Thyroid gland (tissue), 4 donors: ENCODE measurements at places on chromosomes 5 and 9. TPM values are rescaled to one million over a fixed set of nuclear protein-coding genes. Genes with fewer than 3 reads are reported as not detected.

The PSIP1 gene
- total RNA-seq, result 57.0 TPM

The SLC22A4 gene
- total RNA-seq, result not detected

The LAMC3 gene
- 11.1 TPM for total RNA-seq

The HAND1 gene
- total RNA-seq, result not detected

The TNFAIP8 gene
- 15.7 TPM for total RNA-seq

The NINJ1 gene
- total RNA-seq, result 152 TPM

The PFN3 gene
- total RNA-seq, result not detected

DNA sequence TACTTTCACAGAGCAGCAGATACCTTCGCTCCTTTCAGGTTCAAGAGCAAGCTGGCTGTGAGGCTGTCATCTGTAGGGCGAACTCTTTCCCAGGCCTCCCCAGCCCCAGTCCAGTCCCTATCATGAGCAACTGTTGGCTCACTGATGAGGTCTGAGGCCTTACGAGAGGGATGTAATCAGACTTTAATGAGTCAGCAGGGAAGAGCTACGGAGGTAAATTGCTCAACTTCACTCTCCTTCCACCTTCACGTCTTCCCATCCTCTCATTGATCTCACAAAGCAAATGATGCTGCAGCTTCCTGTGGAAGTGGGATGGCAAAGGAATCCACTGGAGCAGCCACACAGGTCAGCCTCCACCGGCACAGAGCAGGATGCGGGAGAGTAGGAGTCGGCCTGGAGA is 130.7 kb upstream of the TBCA start:
- H3K36me3 ChIP-seq, result no peaks in the 10 kb centered on the region
- DNase-seq, result no peak
- no peaks in the 10 kb centered on the region for H3K27me3 ChIP-seq
- H3K27ac ChIP-seq, result no peak overlapping the region
- no peaks in the 10 kb centered on the region for H3K4me1 ChIP-seq

DNA sequence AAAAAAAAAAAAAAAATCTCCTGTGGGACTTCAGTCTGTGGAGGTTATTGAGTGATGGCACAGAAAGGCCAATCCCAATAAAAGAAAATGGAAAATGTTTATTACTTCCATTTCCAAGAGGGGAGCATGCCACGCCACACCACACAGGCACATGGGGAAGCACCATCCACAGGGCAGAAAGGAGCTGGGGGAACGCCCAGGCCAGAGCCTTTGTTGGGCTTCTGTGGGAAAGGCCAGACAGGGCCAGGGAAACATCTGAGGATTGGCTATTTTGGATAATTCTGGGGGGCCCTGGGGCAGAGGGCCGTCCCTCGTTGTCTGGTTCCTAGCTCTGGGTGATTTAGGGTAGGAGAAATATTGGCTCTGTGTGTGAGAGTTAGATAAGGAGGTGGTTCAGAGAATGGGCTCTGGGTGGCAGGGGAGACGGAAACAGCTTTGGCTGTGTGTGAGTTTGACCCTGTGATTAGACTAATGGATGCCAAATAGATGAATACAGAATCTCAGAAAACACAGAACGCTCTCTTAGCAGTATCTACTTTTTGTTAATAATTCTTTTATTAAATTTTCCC is 49.0 kb upstream of the ABL1 start:
- no peak overlapping the region for H3K4me3 ChIP-seq
- H3K27ac ChIP-seq, result no peak overlapping the region
- H3K27me3 ChIP-seq, result no peaks in the 10 kb centered on the region
- no peak for DNase-seq
- no peaks in the 10 kb centered on the region for H3K36me3 ChIP-seq

- H3K36me3 ChIP-seq, result no peaks in the 10 kb centered on the region
- H3K27ac ChIP-seq, result no peak overlapping the region
- H3K4me3 ChIP-seq, result no peak overlapping the region
- peak; percentile 58 for DNase-seq
Measured at GRCh38 chr9:124551472-124552272, 44.5 kb upstream of the NR5A1 start.

GRCh38 chr5:158755986-158756385 is 343.7 kb downstream of the EBF1 start:
- H3K4me3 ChIP-seq, result no peak overlapping the region
- no peaks in the 10 kb centered on the region for H3K4me1 ChIP-seq
- no peak for DNase-seq
- H3K27me3 ChIP-seq, result no peaks in the 10 kb centered on the region
- no peaks in the 10 kb centered on the region for H3K36me3 ChIP-seq

DNA sequence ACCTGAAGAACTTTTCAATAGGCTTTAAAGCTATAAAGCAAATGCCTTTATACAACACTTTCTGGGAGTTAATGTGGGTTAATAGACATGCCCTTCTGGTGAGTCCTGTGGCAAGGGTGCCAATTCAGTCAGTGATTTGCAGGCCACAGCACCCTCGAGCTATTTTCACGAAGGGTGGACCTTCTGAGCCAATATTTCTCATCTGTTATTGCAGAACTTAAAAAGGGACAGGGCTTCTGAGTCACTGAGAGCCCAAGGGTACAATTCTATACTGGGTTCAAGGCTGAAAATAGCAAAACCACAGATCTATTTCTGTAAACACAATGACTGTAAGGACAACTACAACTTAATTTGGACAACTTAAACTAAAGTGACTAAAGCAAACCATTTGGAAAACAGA is 92.8 kb downstream of the GABRG2 start:
- no peak overlapping the region for H3K27ac ChIP-seq
- H3K36me3 ChIP-seq, result no peaks in the 10 kb centered on the region
- no peak for DNase-seq
- no peaks in the 10 kb centered on the region for H3K4me1 ChIP-seq
- H3K27me3 ChIP-seq, result no peaks in the 10 kb centered on the region

GRCh38 chr5:145495741-145496140 is 339.4 kb downstream of the PRELID2 start:
- DNase-seq, result no peak
- no peak overlapping the region for H3K27ac ChIP-seq
- H3K4me3 ChIP-seq, result no peak overlapping the region
- H3K36me3 ChIP-seq, result no peaks in the 10 kb centered on the region

DNA sequence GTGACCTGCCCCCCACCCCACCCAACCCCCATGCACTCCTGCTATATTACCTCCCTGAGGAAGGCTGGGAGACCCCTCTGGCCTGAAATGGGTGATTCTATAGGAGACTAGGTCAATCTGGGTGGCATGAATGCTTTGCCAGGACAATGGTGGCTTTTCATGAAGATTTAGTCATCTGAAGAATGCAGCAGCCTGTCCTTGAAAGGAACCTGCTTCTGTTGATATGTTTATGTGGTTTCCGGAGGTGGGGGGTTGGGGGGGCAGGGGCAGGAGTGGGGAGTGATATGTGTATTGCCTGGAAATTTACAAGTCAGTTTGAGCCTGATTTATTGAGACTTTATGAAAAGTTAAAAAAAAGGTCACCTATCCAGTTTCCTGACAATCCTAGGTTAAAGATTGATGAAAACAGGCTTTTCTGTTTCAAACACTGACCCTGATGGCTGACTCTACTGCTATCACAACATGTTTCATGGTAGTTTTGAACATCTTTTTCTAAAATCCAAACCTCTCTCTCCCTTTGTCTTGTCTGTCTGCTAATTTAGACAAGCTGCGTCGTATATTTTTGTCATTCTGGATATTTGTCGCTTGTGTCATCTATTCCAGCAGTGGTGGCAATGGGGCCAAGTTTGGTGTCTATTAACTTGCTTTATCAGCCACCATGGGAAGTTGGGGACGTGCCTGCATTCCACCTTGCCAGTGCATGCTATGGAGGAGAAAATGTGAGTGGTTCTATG is 153.7 kb upstream of the EGFLAM start:
- H3K4me1 ChIP-seq, result no peaks in the 10 kb centered on the region
- no peak for DNase-seq
- H3K36me3 ChIP-seq, result no peaks in the 10 kb centered on the region
- no peak overlapping the region for H3K27ac ChIP-seq

- peak within 1 kb of the TSS; percentile 79 for H3K4me3 ChIP-seq
- peaks cover 9% of the 10 kb centered on the region for H3K4me1 ChIP-seq
- DNase-seq, result peak; percentile 83
- no peaks in the 10 kb centered on the region for H3K27me3 ChIP-seq
- peak within 1 kb of the TSS; percentile 51 for H3K27ac ChIP-seq
- H3K36me3 ChIP-seq, result no peaks in the 10 kb centered on the region
Measured at GRCh38 chr9:128702445-128702948, at the start of gene PKN3. Gene PKN3, plus strand, starts transcription at chr9:128702503. Its CDS starts 413 bp downstream, at chr9:128702916.

DNA sequence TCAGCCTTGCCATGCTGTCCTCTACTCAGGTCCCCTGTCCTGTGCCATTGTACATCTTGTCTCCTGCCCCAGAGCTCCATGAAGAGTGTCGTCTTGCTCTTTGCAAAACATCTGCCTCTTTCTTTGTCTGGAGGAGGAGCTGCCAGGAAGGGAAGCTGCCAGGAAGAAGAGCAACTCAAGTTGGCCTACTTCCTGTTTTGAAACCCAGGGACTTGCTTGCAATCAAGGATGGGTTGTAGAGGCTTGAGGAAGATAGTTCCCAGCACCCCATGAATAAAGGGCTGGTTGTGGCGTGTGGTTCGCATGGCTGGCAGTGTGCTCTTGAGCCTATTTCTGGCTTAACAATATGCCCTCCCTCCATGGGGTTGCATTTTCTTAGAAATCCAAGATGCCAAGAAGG is 53.0 kb upstream of the CPEB4 start:
- H3K36me3 ChIP-seq, result no peaks in the 10 kb centered on the region
- no peaks in the 10 kb centered on the region for H3K27me3 ChIP-seq
- H3K27ac ChIP-seq, result peak overlapping the region; percentile 27
- H3K4me1 ChIP-seq, result peaks cover 12% of the 10 kb centered on the region
- no peak overlapping the region for H3K4me3 ChIP-seq

DNA sequence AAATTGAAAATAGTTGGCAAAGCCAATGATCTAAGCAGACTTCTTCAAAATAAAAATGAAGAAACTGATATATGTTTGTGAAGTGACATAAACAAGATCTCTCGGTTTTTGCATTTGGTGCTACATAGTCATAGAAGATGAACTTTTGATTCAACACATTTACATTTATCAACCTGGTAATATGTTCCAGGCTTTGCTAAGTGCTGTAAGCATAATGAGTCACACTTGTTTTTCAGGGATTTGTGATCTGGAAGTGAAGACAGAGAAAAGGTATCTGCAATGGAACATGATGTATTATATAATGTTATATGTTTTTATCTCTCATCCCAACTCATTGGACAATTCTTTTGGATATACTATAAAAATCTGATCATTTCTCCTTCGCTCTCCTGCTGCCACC is 801.4 kb downstream of the BRINP1 start:
- no peaks in the 10 kb centered on the region for H3K4me1 ChIP-seq
- H3K27me3 ChIP-seq, result no peaks in the 10 kb centered on the region
- H3K36me3 ChIP-seq, result no peaks in the 10 kb centered on the region

DNA sequence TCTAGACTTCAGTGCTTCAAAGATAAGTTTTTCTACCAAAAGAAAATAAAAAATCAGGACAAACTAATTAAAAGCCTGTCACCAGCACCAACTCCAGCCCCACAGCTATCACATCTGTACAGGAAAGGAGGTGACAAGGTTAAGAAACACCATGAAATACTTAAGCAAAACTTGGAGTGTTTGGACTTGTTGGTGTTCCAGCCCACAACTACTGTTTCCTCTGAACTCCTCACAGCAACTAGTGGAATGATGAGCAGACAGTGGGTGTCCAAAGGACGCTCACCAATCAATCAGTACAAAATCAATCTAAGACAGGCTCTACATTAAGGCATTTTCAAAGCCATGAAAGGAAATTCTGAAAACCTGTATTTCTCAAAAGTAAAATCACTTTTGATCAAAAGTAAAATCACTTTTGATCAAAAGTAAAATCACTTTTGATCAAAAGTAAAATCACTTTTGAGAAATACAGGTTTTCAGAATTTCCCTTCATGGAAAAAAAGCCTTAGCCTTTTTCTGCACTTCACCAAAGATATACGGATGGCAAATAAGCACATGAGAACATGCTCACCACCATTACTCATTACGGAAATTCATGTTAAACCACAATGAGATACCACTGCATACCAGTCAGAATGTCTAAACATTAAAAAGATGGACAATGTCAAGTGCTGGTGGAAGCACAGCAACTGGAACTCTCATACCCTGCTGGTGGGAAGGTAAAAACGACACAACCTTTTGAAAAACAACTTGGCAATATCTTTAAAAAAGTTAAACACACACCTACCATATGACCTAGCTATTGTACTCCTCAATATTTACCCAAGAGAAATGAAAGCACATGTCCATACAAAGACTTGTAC is 79.7 kb downstream of the MED27 start:
- no peak for DNase-seq
- H3K4me3 ChIP-seq, result no peak overlapping the region
- no peaks in the 10 kb centered on the region for H3K36me3 ChIP-seq
- no peak overlapping the region for H3K27ac ChIP-seq
- no peaks in the 10 kb centered on the region for H3K27me3 ChIP-seq

GRCh38 chr9:36415822-36416525 is 15.9 kb upstream of the RNF38 start:
- no peak overlapping the region for H3K4me3 ChIP-seq
- no peaks in the 10 kb centered on the region for H3K27me3 ChIP-seq
- peak overlapping the region; percentile 81 for H3K27ac ChIP-seq
- peaks cover 36% of the 10 kb centered on the region for H3K4me1 ChIP-seq
- no peaks in the 10 kb centered on the region for H3K36me3 ChIP-seq

- no peak overlapping the region for H3K4me3 ChIP-seq
- no peak overlapping the region for H3K27ac ChIP-seq
- DNase-seq, result no peak
- H3K4me1 ChIP-seq, result no peaks in the 10 kb centered on the region
Measured at GRCh38 chr5:39654715-39655114, 229.9 kb upstream of the DAB2 start.

DNA sequence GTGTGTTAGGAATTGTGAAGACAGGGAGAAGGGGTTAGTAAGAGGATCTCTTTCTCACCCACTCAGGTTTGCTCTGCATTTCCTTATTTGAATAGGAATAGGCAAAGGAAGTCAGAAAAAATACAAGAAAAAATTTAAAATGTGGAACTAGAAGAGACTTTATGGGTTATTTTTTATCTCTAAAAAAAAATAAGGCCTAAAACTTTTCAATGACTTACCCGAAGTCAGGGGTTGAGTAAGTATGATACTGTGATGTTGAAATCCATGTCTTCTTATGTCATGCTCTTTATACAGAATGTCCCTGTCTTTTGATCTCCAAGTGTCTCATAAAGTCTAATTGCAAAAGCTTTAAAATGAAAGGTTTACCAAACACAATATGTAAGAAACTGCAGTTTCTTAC is 148.3 kb upstream of the PIK3R1 start:
- no peaks in the 10 kb centered on the region for H3K36me3 ChIP-seq
- no peak overlapping the region for H3K4me3 ChIP-seq
- no peak for DNase-seq
- H3K4me1 ChIP-seq, result no peaks in the 10 kb centered on the region
- H3K27ac ChIP-seq, result peak overlapping the region; percentile 24
- H3K27me3 ChIP-seq, result no peaks in the 10 kb centered on the region

GRCh38 chr5:18393565-18394442 is 759.5 kb downstream of the TAF11L14 start:
- H3K36me3 ChIP-seq, result no peaks in the 10 kb centered on the region
- no peaks in the 10 kb centered on the region for H3K4me1 ChIP-seq
- no peak overlapping the region for H3K27ac ChIP-seq
- DNase-seq, result peak; percentile 73
- no peaks in the 10 kb centered on the region for H3K27me3 ChIP-seq

GRCh38 chr5:117191251-117191650 is 616.6 kb upstream of the SEMA6A start:
- no peak for DNase-seq
- no peak overlapping the region for H3K27ac ChIP-seq
- H3K4me1 ChIP-seq, result no peaks in the 10 kb centered on the region
- no peaks in the 10 kb centered on the region for H3K27me3 ChIP-seq
